ENCODE measurements at places on chromosomes 4 and X. TPM values are rescaled to one million over a fixed set of nuclear protein-coding genes. Genes with fewer than 3 reads are reported as not detected.

The SCRG1 gene
- polyA plus RNA-seq, result 0.41 TPM

The GLRA3 gene
- 0.04 TPM for polyA plus RNA-seq

DNA sequence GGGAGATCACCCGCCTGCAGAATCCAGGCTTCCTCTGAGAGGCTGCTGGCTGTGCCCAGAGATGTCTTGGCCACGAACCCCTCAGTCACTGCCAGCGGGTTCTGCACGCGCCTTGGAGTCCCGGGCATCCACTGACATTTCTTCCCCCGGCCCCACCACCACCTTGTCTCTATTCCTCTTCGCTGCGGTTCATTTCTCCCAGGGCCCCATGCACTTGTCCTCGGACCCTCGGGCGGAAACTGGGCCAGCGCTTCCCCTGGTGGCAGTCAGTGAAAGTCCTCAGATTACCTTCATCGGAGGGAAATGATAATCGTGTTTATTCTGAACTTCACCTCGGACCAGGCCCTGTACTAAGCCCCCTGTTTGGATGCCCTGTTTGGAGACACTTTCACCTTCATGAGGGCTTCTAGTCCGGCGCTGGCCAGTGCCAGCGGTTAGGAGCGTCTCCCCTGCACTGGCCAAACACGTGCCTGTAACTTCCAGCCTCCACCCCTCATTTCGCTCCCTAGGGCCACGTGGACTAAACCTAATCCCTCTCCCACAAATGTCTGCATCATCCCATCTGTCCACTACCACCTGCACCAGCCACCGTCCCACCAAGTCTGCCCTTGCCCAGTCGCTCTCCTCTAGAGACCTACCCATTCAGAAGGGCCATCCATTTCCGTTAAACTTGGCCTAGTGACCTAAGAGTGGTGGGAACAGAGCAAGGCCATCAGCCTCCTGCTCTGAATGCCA lies 82.0 kb downstream of the DCTD start:
- H3K4me1 ChIP-seq, result no peaks in the 10 kb centered on the region
- no peak overlapping the region for H3K4me3 ChIP-seq
- no peak for DNase-seq
- no peaks in the 10 kb centered on the region for H3K36me3 ChIP-seq
- H3K27me3 ChIP-seq, result no peaks in the 10 kb centered on the region

DNA sequence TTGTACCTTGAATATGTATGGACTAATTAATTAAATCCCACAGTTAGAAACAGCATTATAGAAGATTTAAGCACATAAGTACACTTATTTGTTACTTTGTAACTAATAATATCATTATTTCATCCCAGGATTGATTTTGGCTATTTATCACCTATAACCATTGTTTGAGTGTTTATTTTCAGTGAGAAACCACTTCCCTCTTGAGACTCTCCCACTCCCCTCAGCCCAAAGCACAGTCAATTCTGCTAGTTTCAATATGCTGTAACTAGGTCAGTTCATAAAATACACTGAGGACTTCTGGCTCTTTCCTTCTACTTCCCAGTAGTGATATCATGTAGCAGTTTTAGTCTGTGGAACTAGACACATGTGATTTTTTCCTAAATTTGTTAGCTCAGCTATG lies 16.3 kb downstream of the OFD1 start:
- no peaks in the 10 kb centered on the region for H3K27me3 ChIP-seq
- no peak for DNase-seq
- no peaks in the 10 kb centered on the region for H3K4me1 ChIP-seq
- no peak overlapping the region for H3K4me3 ChIP-seq
- no peaks in the 10 kb centered on the region for H3K36me3 ChIP-seq

DNA sequence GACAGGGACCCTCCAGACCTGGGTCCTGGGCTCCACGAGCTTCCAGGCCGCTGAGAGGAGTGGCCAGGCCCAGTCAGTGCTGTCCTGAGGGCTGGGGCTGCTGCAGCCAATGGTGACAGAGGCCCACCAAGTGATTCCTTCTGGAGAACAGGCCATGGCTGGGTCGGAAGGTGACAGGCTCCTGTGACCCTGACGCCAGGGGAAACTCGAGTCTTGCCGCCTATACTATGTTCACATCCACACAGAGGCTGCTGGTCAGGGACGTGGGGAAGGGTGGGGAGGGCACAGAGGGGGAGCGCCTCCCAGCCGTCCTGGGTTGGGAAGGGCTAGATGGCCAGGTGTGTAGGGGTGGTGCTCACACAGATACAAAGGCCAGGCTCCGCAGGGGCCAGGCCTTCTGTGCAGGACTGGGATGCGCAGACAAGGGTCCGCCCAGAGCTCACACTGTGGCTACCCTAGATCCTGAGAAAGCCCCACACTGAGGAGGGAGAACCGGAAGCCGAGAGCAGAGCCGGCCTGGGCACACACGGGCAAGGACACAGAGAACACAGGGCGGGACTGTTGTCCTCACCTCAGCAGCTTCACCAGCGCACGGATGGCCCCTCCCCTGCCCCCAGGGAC lies 81.4 kb downstream of the HTRA3 start:
- peak; percentile 29 for DNase-seq
- no peaks in the 10 kb centered on the region for H3K36me3 ChIP-seq
- no peak overlapping the region for H3K4me3 ChIP-seq
- no peak overlapping the region for H3K27ac ChIP-seq
- peaks cover 5% of the 10 kb centered on the region for H3K27me3 ChIP-seq
- peaks cover 9% of the 10 kb centered on the region for H3K4me1 ChIP-seq

- H3K4me1 ChIP-seq, result peaks cover 16% of the 10 kb centered on the region
- peak overlapping the region; percentile 23 for H3K27ac ChIP-seq
- no peaks in the 10 kb centered on the region for H3K36me3 ChIP-seq
- H3K4me3 ChIP-seq, result peak overlapping the region; percentile 26
- peak; percentile 31 for DNase-seq
Observed at GRCh38 chr4:165873298-165874071, 448 bp downstream of the TLL1 start.

DNA sequence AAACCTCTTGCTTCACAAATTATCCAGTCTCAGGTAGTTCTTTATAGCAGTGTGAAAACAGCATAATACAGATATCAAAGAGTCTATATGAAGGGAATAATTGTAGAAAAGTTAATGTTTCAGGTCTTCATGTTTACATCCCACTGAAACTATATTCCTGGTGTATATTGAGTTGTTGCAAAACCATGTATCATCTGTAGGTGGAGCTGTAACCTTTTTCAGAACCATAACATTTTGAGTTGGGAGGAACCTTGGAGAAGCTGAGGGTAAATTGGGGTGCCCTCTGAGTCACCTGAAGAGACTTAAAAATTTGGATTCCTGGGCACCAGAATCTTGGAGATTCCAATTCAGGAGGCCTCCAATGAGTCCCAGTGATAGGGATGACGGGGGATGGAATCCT lies 51.9 kb upstream of the TAPT1 start:
- no peak for DNase-seq
- H3K27me3 ChIP-seq, result no peaks in the 10 kb centered on the region
- H3K4me1 ChIP-seq, result no peaks in the 10 kb centered on the region
- H3K27ac ChIP-seq, result no peak overlapping the region
- no peaks in the 10 kb centered on the region for H3K36me3 ChIP-seq

DNA sequence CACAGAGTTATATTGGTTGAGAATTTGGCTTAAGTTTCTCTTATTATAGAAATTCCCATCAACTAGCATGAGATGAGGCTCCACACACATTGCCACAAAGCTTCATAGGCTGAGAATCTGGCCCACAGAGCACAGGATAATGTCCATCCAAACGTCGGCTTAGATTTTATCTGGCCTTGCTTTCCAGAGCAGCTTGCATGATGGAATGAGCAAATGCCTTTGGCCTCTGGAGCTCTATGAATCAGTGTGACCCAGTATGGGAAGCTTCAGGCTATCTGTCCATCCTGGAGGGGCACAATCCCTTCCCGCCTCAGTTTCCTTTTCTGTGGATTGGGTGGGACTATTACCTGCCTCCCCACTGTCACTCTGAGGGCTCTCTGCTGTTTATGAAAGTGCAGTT lies 131.5 kb upstream of the NDP start:
- H3K4me1 ChIP-seq, result no peaks in the 10 kb centered on the region
- H3K27ac ChIP-seq, result no peak overlapping the region
- H3K36me3 ChIP-seq, result no peaks in the 10 kb centered on the region
- no peak overlapping the region for H3K4me3 ChIP-seq
- DNase-seq, result no peak
- H3K27me3 ChIP-seq, result no peaks in the 10 kb centered on the region

The PLXNB3 gene
- polyA plus RNA-seq, result 3.2 TPM

The SSX3 gene
- not detected for polyA plus RNA-seq

DNA sequence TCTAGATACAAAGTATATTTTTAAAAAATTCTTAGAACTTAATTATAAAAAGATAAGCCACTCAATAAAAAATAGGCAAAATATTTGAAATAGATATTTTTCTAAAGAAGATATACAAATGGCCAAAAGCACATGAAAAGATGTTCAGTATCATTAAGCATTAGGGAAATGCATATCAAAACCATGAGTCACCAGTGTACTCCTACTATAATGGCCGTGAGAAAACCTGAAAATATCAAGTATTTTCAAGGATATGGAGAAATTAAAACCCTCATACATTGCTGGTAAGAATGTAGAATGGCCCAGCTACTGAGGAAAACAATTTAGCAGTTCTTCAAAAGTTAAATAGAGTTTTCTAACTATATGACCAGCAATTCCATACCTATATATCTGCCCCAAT lies 337.9 kb downstream of the CAMK2D start:
- H3K36me3 ChIP-seq, result no peaks in the 10 kb centered on the region
- no peak overlapping the region for H3K27ac ChIP-seq
- no peaks in the 10 kb centered on the region for H3K27me3 ChIP-seq
- no peak overlapping the region for H3K4me3 ChIP-seq
- no peaks in the 10 kb centered on the region for H3K4me1 ChIP-seq

- no peak overlapping the region for H3K27ac ChIP-seq
- no peaks in the 10 kb centered on the region for H3K4me1 ChIP-seq
- no peaks in the 10 kb centered on the region for H3K27me3 ChIP-seq
- H3K36me3 ChIP-seq, result no peaks in the 10 kb centered on the region
- DNase-seq, result no peak
Observed at GRCh38 chr4:141900856-141901255, 264.5 kb downstream of the IL15 start.

The ZNF711 gene
- 84.7 TPM for polyA plus RNA-seq

DNA sequence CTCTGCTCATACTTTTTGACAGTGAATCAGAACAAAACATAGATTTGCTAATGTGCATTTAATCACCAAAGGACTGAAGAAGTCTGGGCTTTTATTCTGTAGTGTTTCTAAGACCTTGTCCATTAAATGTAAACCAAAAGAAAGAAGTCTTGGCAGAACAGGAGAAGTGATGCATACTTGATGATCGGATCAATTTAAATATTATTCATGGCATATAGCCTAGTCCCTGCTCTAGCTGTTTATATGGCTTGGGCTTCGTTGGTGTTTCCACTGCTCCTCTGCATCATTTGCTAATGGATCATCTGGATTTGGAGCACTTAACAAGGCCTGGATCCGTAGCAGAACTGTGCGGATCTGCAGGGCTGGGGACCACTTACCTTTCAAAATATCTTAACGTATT lies 566.6 kb downstream of the GALNTL6 start:
- no peak overlapping the region for H3K4me3 ChIP-seq
- no peaks in the 10 kb centered on the region for H3K4me1 ChIP-seq
- no peak for DNase-seq
- no peaks in the 10 kb centered on the region for H3K36me3 ChIP-seq

The HPGDS gene
- polyA plus RNA-seq, result 4.2 TPM

The FGF13 gene
- polyA plus RNA-seq, result 7.0 TPM
